ENCODE measurements at places on chromosomes 1 and 21.

GRCh38 chr1:236687273-236687672 is 974 bp downstream of the ACTN2 start:
- DNase-seq: no peak

DNA sequence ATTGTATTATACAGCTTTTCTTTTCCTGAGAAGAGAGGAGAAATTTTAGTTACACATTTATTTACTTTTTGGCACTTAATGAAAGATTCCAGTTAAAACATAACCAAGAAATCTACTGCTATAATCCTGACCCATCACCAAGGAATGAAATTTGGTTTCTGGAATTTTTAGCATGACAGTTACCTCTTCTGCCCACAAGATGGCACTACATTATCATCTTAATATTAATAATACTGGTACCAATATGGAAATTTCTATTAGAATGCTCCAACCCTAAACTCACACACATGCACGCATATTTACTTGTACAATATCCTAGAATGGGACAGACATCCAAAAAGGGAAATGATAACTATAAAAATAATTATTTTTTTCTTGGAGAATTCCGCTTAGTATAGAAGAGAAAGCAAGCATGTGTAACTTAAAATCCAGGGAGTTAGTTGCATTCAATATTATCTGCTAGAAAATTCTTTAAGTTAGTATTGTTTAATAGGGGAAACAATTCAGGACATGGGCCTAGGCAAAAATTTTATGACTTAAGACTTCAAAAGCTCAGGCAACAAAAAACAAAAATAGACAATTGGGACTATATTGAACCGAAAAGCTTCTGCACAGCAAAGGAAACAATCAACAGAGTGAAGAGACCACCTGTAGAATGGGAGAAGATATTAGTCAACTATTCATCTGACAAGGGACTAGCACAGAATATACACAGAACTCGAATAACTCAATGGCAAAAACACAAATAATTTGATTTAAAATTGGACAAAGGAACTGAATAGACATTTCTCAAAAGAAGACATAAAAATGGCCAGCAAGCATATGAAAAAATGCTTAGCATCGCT is 37.4 kb downstream of the MAP3K21 start:
- no peak for DNase-seq

- DNase-seq: no peak
These were observed 60.3 kb upstream of the KCNK2 start for GRCh38 chr1:215022204-215022603.

- DNase-seq: no peak
These were observed 178.8 kb downstream of the ETS2 start for GRCh38 chr21:38984568-38984967.

Data from stimulated activated CD4-positive, alpha-beta T cell treated with anti-CD3 and anti-CD28 coated beads, Interleukin-2, amount 100 ng/mL, for 24 hours (primary cell).